ENCODE measurements at places on chromosomes 13 and 19. TPM values are rescaled to one million over a fixed set of nuclear protein-coding genes. Genes with fewer than 3 reads are reported as not detected.

- H3K36me3 ChIP-seq = no peaks in the 10 kb centered on the region
- H3K4me1 ChIP-seq = no peaks in the 10 kb centered on the region
- no peak overlapping the region for H3K27ac ChIP-seq
- no peaks in the 10 kb centered on the region for H3K27me3 ChIP-seq
- peak; percentile 54 for DNase-seq
Observed at GRCh38 chr13:69565334-69565733, 542.3 kb upstream of the ATXN8OS start.

- peaks cover 54% of the 10 kb centered on the region for H3K4me1 ChIP-seq
- no peak for DNase-seq
- no peaks in the 10 kb centered on the region for H3K36me3 ChIP-seq
Observed at GRCh38 chr13:59356607-59357006, 807.1 kb downstream of the DIAPH3 start.

DNA sequence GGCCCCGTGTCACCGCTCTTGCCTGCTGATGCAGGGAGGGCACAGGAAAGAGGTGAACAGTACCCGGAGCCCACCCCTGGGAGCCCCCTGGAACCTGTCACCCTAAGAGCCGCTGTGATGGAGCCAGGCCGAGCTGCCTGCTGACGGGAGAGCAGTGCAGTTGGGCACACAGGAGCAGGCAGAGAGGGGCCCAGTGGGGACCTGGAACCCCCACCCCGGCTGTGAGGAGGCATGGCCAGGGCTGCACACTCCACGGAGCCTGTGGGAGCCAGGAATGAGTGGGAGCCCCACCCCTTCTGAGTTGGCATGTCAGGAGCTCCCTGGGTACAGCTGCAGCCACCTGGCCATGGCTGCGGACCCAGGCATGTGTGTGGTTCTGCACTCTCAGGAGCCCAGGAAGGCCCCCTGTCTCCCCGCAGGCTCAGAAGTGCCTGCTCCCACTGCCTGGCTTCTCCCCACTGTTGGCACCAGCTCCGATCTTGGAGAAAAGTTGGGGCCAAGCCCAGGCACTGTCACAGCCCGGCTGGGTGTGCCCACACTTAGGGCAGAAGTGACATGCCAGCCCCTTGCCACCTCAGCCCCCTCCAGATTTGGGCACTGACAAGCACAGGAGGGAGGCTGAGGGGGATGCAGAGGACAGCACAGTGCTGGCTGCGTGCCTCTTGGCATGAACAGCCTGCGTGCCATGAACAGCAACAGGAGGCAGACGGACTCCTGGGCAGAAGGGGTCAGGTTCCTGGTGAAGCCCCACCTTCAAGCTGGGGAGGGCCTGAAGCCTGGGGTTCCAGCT, 6.3 kb downstream of the CFAP97D2 start:
- no peaks in the 10 kb centered on the region for H3K36me3 ChIP-seq
- H3K27ac ChIP-seq = no peak overlapping the region
- no peak overlapping the region for H3K4me3 ChIP-seq
- H3K4me1 ChIP-seq = no peaks in the 10 kb centered on the region
- no peaks in the 10 kb centered on the region for H3K27me3 ChIP-seq

GRCh38 chr13:26772531-26772930, 11.9 kb upstream of the GPR12 start:
- H3K4me1 ChIP-seq = no peaks in the 10 kb centered on the region
- peaks cover 3% of the 10 kb centered on the region for H3K27me3 ChIP-seq
- no peak overlapping the region for H3K4me3 ChIP-seq
- H3K36me3 ChIP-seq = no peaks in the 10 kb centered on the region

GRCh38 chr13:95292622-95293021, 8.6 kb downstream of the ABCC4 start:
- no peak for DNase-seq
- no peaks in the 10 kb centered on the region for H3K27me3 ChIP-seq
- peaks cover 22% of the 10 kb centered on the region for H3K4me1 ChIP-seq

- H3K36me3 ChIP-seq = no peaks in the 10 kb centered on the region
- peaks cover 28% of the 10 kb centered on the region for H3K4me1 ChIP-seq
- no peak overlapping the region for H3K4me3 ChIP-seq
- no peaks in the 10 kb centered on the region for H3K27me3 ChIP-seq
Observed at GRCh38 chr19:40745402-40745780, 4.9 kb downstream of the ACTMAP start.

GRCh38 chr19:485583-486236, 10.6 kb upstream of the MADCAM1 start:
- peak overlapping the region; percentile 19 for H3K4me3 ChIP-seq
- H3K27me3 ChIP-seq = no peaks in the 10 kb centered on the region
- no peak overlapping the region for H3K27ac ChIP-seq
- DNase-seq = no peak

DNA sequence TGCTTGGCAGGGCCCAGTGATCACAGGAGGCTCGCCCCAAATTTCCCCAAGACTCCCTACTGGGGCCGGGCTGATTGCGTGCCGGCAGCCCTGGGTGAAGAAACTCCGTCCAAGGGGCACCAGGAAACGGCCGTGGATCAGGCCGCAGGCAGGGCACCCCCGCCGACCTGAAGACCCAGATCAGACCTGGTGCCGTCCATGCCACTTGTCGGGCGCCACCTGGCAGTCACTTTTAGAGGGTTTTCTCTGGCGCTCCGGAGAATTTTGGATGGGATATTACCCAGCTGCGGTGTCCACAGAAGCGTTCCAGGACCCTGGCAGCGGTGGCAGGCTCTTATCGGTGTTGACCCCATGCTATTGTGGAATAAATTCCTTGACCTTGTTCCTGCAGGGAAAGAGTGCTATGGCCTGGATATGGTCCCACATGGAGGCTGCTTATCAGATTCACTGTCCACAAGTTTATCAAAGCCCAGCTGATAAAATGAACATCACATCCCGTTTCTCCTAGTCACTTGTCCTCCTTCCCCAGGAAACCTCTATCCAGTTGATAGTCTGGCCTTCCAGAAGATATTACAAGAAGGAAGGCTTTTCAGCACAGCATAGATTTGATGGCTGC, 38.2 kb downstream of the IGFL2 start:
- H3K27me3 ChIP-seq = no peaks in the 10 kb centered on the region
- H3K36me3 ChIP-seq = no peaks in the 10 kb centered on the region
- no peak overlapping the region for H3K27ac ChIP-seq
- H3K4me1 ChIP-seq = peaks cover 10% of the 10 kb centered on the region
- DNase-seq = no peak

DNA sequence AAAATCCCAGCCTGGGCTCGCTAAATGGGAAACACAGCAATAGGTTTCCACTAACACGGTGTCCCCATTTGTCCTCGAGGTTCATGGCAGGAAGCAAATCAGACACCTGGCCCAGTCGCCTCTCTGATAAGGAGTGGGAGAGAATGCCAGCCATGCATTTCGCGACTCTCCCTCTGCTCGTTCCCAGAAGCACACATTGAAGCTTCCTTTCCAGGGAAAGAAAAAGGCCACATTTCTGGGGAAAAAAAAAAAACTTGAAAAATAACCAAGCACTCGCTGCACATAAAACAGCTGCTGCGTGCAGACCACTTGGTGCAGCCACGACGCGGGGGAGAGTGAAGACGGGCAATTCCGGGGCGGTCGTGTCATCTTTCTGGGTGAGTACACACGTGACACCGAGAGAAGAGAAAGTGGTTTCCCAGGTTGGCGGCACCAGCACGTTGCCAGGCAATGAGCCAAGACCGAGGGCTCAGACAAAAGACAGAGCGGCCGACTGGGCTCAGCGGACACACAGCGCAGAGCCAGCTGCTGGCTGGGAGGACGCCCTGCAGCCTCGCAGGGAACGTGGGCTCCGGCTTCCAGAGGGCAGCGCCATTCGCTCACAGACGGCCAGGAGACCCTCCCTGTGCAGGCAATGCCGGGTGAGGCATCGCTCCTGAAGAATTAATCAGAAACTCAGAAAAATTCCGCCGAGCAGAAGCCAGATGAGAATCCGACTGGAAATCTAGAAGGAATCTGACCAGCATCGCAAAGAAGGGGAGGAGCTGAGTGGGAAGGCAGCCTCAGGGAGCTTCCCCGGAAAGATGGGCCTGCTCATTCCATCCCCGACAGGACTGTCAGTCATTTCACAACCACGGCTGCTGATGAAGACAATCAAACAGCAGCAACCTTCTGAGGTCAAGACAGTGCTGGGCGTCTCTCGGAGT, 83.2 kb upstream of the IRS2 start:
- no peaks in the 10 kb centered on the region for H3K27me3 ChIP-seq
- peaks cover 20% of the 10 kb centered on the region for H3K4me1 ChIP-seq
- no peak overlapping the region for H3K27ac ChIP-seq
- DNase-seq = no peak

- peaks cover 11% of the 10 kb centered on the region for H3K4me1 ChIP-seq
- no peak overlapping the region for H3K27ac ChIP-seq
- no peak overlapping the region for H3K4me3 ChIP-seq
- H3K27me3 ChIP-seq = no peaks in the 10 kb centered on the region
- no peak for DNase-seq
Observed at GRCh38 chr13:113937073-113937472, 36.8 kb downstream of the C13orf46 start.

GRCh38 chr13:113565526-113566226, 18.9 kb upstream of the TFDP1 start:
- H3K27ac ChIP-seq = peak overlapping the region; percentile 17
- H3K36me3 ChIP-seq = no peaks in the 10 kb centered on the region
- no peak overlapping the region for H3K4me3 ChIP-seq
- DNase-seq = peak; percentile 28
- H3K27me3 ChIP-seq = no peaks in the 10 kb centered on the region

DNA sequence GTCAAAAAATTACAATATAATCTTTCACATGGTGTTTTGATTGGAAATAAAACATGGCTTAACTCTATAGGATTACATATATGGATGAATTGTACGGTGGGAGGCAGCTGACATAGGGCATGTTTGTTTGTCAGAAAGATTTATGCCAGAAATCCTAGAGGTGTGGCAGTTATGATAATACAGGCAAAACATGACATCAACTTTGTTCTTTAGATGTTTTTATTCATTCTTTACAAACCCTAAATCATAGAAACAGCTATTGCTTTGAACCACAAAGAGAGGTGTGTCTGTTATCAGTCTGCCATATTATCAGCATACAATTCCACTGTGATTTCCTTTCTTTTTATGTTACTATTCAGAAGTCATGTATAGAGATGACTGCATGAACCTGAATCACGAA, 8.2 kb upstream of the CLDN10 start:
- no peaks in the 10 kb centered on the region for H3K4me1 ChIP-seq
- DNase-seq = no peak
- no peak overlapping the region for H3K4me3 ChIP-seq
- H3K27ac ChIP-seq = no peak overlapping the region

GRCh38 chr13:98738993-98739392, 13.5 kb downstream of the SLC15A1 start:
- H3K27ac ChIP-seq = no peak overlapping the region
- H3K27me3 ChIP-seq = no peaks in the 10 kb centered on the region
- DNase-seq = no peak
- no peak overlapping the region for H3K4me3 ChIP-seq
- peaks cover 8% of the 10 kb centered on the region for H3K4me1 ChIP-seq

GRCh38 chr13:20132052-20132634, 28.7 kb downstream of the GJA3 start:
- H3K27me3 ChIP-seq = no peaks in the 10 kb centered on the region
- H3K36me3 ChIP-seq = no peaks in the 10 kb centered on the region
- no peak for DNase-seq

- H3K27ac ChIP-seq = no peak overlapping the region
- no peaks in the 10 kb centered on the region for H3K36me3 ChIP-seq
- DNase-seq = no peak
- no peaks in the 10 kb centered on the region for H3K4me1 ChIP-seq
- H3K4me3 ChIP-seq = no peak overlapping the region
- no peaks in the 10 kb centered on the region for H3K27me3 ChIP-seq
Observed at GRCh38 chr19:50750010-50750409, 20.3 kb upstream of the GPR32 start.

- peak; percentile 62 for DNase-seq
- peaks cover 20% of the 10 kb centered on the region for H3K4me1 ChIP-seq
- H3K27ac ChIP-seq = no peak overlapping the region
- peak overlapping the region; percentile 84 for H3K4me3 ChIP-seq
- H3K27me3 ChIP-seq = no peaks in the 10 kb centered on the region
Observed at GRCh38 chr13:80339912-80340650, 845 bp downstream of the SPRY2 start.

DNA sequence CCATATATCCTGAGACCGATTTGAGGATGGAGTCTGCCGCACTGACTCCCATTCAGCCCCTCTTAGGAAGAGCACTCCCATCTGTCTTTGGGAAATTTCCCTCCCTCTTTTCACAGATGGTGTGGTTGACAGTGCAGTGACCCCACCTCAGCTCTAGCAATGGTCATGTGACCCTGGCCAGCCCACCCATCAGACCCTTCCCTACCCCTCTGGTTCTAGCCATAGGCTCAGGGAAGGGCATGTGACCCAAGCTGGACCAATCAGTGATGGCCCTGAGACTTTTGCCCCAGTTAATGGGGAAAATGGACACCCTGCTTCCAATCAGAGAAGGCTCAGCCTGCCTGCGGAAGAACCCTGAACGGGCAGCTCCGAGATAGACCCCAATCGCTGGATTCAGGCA, 26.3 kb downstream of the IL12RB1 start:
- H3K27me3 ChIP-seq = no peaks in the 10 kb centered on the region
- H3K36me3 ChIP-seq = no peaks in the 10 kb centered on the region
- H3K4me3 ChIP-seq = no peak overlapping the region
- no peaks in the 10 kb centered on the region for H3K4me1 ChIP-seq
- DNase-seq = no peak

PTPRS gene
- 65.0 TPM for total RNA-seq

LHFPL6 gene
- 3.9 TPM for total RNA-seq

TTC9B gene
- not detected for total RNA-seq

ATP4B gene
- not detected for total RNA-seq

VSTM1 gene
- not detected for total RNA-seq

LIG4 gene
- 9.6 TPM for total RNA-seq
